ENCODE measurements at places on chromosomes 16 and 17.

DNA sequence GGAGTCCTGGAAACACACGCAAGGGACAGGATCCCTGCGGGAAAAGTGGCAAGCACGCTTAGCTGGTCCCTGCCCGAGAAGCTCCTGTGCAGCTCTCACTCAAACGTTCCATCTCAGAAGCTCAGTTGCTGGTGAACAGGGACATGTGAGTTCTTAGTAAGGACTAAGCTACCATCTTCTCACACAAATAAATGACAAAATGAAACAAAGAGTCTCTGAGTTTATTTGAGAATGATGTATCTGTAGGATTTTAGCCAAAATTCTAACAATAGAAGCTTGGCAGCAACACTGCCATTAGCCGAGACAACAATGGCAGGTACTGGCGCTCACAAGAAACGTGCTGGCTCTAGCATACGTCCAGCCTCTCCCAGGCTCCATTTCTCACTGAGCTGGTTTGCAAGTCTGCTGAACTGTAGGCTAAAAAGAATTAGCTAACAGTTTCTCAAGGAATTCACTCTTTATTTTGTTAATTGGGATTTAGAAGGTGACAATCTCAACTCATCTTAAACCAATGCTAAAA is 90.2 kb downstream of the VPS53 start:
- DNase-seq = no peak

DNA sequence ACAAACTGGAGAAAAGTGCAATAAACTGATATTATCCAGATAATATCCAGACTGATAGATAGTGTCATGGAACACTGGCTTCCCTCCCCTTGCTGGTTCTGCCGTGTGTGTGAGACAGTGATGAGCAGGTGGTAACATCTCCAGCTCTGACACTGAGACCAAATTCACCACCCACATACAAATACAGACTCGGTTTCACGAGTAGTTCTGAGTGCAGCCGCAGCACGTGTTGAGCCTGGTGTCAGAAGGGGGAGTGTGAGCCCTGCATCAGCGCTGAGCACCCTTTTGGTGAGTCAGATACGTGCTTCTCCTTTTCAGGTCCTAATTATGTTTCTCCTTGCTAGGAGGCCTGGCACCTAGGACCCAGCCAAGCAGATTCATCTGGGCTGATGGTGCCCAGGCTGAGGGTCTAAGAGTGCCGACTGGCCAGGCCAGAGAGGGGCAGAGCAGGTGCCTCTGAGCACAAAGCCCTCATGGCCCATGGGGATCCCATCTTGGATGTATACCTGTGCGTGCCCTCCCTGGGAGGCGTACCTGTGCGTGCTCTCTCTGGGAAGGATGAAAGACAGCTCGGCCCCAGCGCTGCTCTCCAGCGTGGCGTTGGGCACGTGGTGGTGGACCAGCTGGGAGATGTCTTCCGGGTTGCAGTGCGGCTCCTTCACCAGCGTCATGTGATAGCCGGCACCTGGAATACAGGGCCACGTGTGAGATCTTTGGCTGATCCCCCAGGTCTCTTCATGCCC is 27.3 kb upstream of the RNPS1 start:
- no peak for DNase-seq

GRCh38 chr17:33868899-33869298 is 386.2 kb upstream of the CCL2 start:
- DNase-seq = no peak

GRCh38 chr17:17343896-17344506 is 40.8 kb downstream of the NT5M start:
- no peak for DNase-seq

DNA sequence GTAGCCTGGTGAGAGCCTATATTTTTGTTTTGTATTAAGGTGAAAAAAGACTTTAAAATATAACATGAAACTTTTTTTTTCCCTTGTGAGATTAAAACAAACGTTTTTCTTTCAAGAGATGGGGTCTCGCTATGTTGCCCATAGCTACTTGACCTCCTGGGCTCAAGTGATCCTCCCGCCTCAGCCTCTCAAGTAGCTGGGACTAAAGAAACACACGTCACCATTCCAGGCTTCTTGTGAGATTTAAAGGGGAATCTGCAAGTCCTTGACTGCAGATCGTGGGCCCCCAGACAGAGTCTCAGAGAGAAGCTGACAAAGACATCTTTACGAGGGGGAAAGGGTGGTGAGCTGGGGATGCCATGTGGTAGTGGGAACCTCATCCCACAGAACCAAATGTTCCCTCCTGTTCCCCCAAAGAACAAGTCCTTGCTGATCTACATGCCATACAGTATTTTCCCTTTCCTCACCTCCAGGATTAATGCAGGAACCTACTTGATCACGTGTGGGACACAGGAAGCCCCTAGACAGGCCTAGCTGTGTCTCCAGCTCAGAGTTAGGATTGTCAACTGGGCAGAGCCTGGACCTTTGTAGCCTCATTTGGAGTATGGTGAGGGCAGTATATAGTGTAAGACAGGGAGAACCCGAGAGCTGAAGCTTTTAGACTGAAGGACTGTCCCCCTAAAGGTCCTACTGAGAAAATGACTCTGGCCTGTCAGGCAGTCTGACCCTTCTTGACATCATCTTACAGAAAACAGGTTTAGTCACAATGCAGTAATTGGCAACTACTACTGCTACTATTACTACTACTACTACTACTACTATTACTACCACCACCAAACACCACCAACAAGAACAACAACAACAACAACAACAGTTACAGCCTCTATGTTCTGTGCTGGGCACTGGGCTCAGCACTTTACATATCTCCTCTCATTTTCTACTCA is 4.1 kb downstream of the MAP3K14 start:
- DNase-seq = no peak

DNA sequence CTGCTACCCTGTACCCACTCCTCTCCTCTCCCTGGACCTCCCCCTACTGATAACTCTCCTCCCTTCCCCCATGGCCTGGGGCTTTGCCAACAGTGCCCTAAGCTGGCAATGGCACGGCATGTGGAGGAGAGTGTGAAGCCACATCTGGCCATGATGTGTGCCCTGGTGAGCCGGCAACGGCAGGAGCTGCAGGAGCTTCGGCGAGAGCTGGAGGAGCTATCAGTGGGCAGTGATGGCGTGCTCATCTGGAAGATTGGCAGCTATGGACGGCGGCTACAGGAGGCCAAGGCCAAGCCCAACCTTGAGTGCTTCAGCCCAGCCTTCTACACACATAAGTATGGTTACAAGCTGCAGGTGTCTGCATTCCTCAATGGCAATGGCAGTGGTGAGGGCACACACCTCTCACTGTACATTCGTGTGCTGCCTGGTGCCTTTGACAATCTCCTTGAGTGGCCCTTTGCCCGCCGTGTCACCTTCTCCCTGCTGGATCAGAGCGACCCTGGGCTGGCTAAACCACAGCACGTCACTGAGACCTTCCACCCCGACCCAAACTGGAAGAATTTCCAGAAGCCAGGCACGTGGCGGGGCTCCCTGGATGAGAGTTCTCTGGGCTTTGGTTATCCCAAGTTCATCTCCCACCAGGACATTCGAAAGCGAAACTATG is 5.2 kb downstream of the TRAF4 start:
- DNase-seq = no peak

- no peak for DNase-seq
These were observed 43.9 kb downstream of the CCT6B start for GRCh38 chr17:34917381-34917780.

All from effector CD8-positive, alpha-beta T cell (primary cell).